ENCODE measurements at places on chromosomes 6 and 20.

- no peak for DNase-seq
These were observed 200.9 kb downstream of the EDN1 start for GRCh38 chr6:12490904-12491571.

- DNase-seq: peak; percentile 36
These were observed 36.0 kb downstream of the CCN2 start for GRCh38 chr6:131914967-131915751.

GRCh38 chr6:165618241-165618640 lies 44.8 kb downstream of the PDE10A start:
- DNase-seq: no peak

- DNase-seq: no peak
These were observed 24.9 kb downstream of the ZNF292 start for GRCh38 chr6:87180105-87180728.

DNA sequence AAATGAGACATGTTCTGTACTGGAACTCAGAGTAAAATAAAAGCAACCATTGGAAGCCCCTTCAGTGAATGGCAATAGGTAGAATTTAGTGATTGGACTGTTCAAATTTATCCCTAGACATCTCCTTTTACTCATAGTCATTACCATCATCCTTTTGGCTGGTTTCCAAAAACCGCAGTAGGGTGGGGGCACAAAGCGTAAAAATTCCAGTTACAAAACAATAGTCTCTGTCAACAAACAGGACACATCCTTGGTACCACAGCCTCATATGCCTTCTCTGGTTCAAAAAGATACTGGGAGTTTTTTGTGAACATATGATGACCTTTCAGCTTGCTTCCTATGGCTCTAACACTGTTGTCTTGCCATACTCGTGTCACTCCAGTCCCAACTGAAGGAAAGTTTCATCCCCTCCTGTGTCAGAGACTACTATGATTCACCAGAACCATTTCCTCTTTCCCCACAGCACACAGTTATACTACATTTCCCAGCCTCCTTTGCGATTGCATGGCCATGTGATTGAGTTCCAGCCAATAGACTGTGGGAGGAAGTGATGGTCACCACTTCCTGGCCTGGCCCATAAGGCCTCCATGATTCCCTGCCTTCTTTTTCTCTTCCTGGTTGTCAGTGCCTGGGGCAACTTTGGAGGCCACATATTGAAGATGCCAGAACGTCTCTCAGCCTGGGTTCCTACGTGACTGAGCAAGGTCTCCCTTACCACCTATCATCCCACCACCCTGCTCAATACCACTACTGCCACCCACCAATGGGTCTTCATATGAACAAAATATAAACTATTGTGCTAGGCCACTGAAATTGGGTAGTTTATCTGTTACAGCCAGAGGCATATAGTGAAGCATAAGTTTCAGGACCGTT lies 162.4 kb downstream of the ID4 start:
- no peak for DNase-seq

- DNase-seq: no peak
These were observed 2.6 kb upstream of the ZBP1 start for GRCh38 chr20:57622579-57623381.

GRCh38 chr6:168169624-168170023 lies 90.6 kb upstream of the FRMD1 start:
- DNase-seq: no peak

DNA sequence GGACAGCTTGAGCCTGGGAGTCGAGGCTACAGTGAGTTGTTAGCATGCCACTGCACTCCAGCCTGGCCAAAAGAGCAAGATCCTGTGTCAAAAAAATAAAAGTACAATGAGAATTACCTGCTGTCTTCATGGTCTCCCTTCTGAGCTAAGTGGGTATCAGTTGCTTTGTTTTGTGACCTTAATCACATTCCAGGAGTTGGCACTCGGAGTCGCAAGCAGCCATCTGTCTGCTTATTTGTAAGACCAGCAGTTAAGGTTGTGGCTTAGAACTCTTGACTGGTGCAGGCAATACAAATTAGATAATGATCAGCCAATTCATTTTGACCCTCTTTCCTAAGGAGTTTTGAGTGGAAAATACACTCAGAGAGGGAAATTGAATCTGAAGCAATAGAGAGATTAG lies 114.0 kb downstream of the MYO6 start:
- no peak for DNase-seq

- DNase-seq: no peak
These were observed 23.9 kb downstream of the RNF217 start for GRCh38 chr6:124986164-124986563.

- DNase-seq: no peak
These were observed 128.5 kb upstream of the SYNDIG1 start for GRCh38 chr20:24340933-24341332.

DNA sequence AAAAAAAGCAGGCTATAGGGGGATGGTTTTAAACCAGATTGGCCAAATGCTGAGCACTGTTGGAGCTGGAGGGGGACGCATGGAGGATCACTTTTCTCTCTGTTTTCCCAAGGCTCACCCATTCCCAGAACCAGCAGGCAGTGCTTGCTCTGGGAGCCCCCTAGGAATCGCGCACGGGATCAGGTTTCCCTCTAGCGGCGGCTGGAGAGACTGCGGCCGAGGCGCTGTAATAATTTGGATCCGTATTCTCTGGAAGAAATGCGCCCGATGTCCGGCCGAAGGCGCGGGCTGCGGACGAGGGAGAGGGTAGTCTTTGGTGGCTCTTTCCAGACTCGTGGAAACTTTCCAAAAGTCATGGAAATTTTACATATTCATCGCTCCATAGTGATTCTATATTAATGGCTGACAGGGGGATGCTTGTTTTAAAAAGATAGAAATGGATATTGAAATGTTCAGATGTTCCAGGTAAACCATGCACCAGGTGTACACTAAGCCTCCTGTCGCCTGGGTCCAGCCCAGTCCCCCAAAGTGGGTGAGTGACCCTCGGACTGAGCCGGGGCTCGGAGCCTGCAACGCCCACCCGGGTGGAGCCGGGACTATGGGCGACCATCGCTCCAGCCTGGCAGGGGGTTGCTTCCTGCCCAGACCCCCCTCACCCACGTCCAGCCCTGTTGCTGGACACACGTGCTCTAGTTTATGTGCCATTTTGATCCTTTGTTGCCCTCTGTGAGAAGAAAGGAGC lies 78.7 kb upstream of the PHACTR3 start:
- DNase-seq: peak; percentile 7

- no peak for DNase-seq
These were observed 94.9 kb upstream of the ADGRF1 start for GRCh38 chr6:47137073-47137472.

DNA sequence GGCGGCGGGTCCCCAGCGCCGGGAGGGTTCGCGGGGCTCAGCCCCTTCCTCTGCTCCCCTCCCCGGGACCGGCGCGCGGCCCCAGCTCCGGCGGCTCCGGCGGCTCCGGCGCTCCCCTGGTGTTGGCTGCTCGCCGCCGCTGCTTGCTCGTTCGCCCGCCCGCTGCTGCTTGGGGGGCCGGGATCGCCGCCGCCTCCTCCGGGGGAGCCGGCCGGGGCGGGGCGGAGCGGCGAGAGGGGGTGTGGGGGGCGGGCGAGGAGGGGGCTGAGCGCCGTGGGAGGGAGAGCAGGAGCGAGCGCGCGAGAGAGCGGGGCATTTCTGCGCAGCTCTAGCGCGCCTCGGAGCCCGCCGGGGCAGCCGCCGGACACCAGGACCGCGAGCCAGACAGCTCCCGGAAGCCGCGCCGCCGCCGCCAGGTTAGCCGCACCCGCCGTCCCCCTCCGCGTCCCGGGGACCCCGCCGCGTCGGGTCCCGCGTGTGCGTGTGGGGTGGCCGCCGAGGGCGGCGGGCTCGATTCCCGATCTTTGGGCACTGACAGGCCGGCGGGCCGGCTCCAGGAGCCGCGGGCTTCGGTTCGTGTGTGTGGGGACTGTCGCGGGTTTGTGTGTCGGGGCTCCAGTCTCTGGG lies 62.0 kb upstream of the EPB41L1 start:
- no peak for DNase-seq

All from hematopoietic multipotent progenitor cell treated with erythropoietin and hydrocortisone succinate and interleukin-3 and kit ligand, for 15 days (in vitro differentiated cells).